ENCODE measurements at places on chromosomes 7 and 10.
A peak's percentile ranks its signal among the peaks of the same experiment; 100 is the strongest.

- DNase-seq, result peak; percentile 24
- H3K36me3 ChIP-seq, result no peaks in the 10 kb centered on the region
Observed at GRCh38 chr10:49539320-49539885, 482 bp upstream of the ERCC6 start.

GRCh38 chr7:45358287-45358686, 200.7 kb downstream of the RAMP3 start:
- no peaks in the 10 kb centered on the region for H3K36me3 ChIP-seq
- no peak for DNase-seq
- no peak overlapping the region for H3K4me3 ChIP-seq

GRCh38 chr10:110137142-110137545, 70.3 kb upstream of the MXI1 start:
- no peaks in the 10 kb centered on the region for H3K27me3 ChIP-seq
- H3K4me1 ChIP-seq, result peaks cover 44% of the 10 kb centered on the region
- H3K36me3 ChIP-seq, result peaks cover 34% of the 10 kb centered on the region
- peak; percentile 55 for DNase-seq
- no peak overlapping the region for H3K4me3 ChIP-seq

GRCh38 chr10:86752311-86752710, 4.1 kb upstream of the BMPR1A start:
- H3K4me1 ChIP-seq, result peaks cover 31% of the 10 kb centered on the region
- DNase-seq, result no peak
- no peak overlapping the region for H3K4me3 ChIP-seq
- no peaks in the 10 kb centered on the region for H3K27me3 ChIP-seq

- H3K36me3 ChIP-seq, result no peaks in the 10 kb centered on the region
- peak overlapping the region; percentile 50 for H3K4me3 ChIP-seq
- no peaks in the 10 kb centered on the region for H3K27me3 ChIP-seq
- DNase-seq, result no peak
- H3K4me1 ChIP-seq, result peaks cover 15% of the 10 kb centered on the region
- peak overlapping the region; percentile 73 for H3K27ac ChIP-seq
Observed at GRCh38 chr10:129958629-129959543, 5.2 kb downstream of the EBF3 start.

DNA sequence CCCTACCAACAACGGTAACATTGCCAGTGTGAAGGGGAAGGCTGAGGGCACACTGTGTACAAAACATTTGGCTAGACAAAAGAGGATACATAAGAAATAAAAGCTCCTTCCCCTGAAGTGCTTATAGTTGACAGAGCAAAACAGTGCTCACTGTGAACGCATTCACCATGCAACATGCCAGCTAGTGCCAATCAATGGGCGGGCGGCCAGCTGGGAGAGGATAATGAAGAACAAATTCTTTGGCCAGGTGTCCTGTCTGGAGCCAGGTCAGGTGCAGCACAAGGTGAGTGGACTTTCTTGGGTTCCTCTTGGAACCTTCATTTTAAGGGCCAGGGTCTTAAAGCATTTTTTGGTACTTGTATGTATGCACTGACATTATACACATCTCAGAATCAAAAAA, 106.1 kb downstream of the ICA1 start:
- H3K4me1 ChIP-seq, result no peaks in the 10 kb centered on the region
- H3K4me3 ChIP-seq, result no peak overlapping the region
- H3K36me3 ChIP-seq, result no peaks in the 10 kb centered on the region

DNA sequence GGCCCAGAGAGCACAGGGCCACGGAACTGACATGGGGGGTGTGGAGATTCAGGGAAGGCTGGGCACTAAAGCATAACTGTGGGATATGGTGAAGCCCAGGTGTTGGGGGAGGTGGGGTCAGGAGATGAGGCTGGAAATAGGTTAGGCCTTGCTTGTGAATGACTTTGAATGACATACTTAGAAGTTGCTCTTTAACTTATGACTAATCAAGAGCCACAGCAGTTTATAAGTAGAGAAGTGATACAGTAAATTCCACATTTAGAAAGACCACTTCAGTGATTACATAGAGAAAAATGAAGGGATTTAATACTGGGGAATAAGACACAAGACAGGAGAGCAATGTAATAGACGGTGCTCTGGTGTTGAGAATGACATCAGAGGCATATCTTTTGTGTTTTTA, 120.8 kb upstream of the SEC61G start:
- H3K4me1 ChIP-seq, result no peaks in the 10 kb centered on the region
- H3K27ac ChIP-seq, result no peak overlapping the region
- DNase-seq, result no peak
- no peaks in the 10 kb centered on the region for H3K36me3 ChIP-seq
- H3K27me3 ChIP-seq, result no peaks in the 10 kb centered on the region

GRCh38 chr7:106484562-106484961, 176.4 kb downstream of the CCDC71L start:
- H3K4me1 ChIP-seq, result peaks cover 3% of the 10 kb centered on the region
- no peaks in the 10 kb centered on the region for H3K27me3 ChIP-seq
- no peak overlapping the region for H3K27ac ChIP-seq
- DNase-seq, result no peak
- H3K4me3 ChIP-seq, result no peak overlapping the region

- H3K4me3 ChIP-seq, result no peak overlapping the region
- peaks cover 7% of the 10 kb centered on the region for H3K4me1 ChIP-seq
- no peak overlapping the region for H3K27ac ChIP-seq
- no peaks in the 10 kb centered on the region for H3K36me3 ChIP-seq
Observed at GRCh38 chr7:134513169-134513752, 14.1 kb upstream of the AKR1B10 start.

DNA sequence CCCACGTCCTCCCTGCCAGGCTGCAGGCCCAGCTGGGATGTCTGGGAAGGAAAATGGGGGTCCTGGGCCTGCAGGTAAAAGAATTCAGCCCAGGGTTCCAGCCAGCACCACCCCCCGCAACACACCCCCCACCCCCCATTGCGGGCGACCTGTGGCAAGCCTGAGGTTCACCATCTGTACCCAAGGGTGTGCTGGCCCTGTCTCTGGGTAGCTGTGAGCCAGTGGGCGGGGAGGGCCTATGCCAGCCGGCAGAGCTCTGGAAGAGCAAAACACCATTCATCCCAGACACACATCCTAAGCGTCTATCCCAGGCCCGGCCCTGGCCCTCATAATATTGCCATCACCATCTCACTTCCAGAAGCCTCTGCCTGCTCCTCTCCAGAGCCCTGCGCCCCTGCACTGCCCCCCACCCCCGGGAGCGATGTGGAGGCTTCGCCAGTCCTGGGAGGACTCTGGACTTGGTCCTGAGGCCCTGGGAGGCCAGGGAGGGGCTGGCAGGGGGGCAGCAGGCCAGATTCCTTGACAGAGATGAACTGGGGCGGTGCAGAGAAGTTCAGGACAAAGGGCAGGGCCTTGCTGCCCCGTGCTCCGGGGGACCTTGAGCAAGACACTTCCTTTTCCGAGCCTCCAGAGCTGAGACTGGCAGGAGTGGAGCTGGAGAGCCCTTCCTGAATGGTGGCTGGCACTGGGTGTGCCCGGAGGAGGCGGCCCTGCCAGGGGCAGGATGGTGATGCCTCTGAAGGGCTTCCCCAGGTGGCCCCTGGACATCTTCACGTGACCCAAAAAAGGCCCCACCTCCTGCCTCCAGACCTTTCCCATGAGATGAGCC, 8.7 kb upstream of the TTYH3 start:
- H3K36me3 ChIP-seq, result no peaks in the 10 kb centered on the region
- no peak for DNase-seq
- H3K4me1 ChIP-seq, result peaks cover 14% of the 10 kb centered on the region
- no peaks in the 10 kb centered on the region for H3K27me3 ChIP-seq

- peaks cover 28% of the 10 kb centered on the region for H3K4me1 ChIP-seq
- peak overlapping the region; percentile 86 for H3K27ac ChIP-seq
- no peaks in the 10 kb centered on the region for H3K36me3 ChIP-seq
- peak overlapping the region; percentile 88 for H3K4me3 ChIP-seq
Observed at GRCh38 chr10:112952282-112953173, 2.5 kb downstream of the TCF7L2 start.

DNA sequence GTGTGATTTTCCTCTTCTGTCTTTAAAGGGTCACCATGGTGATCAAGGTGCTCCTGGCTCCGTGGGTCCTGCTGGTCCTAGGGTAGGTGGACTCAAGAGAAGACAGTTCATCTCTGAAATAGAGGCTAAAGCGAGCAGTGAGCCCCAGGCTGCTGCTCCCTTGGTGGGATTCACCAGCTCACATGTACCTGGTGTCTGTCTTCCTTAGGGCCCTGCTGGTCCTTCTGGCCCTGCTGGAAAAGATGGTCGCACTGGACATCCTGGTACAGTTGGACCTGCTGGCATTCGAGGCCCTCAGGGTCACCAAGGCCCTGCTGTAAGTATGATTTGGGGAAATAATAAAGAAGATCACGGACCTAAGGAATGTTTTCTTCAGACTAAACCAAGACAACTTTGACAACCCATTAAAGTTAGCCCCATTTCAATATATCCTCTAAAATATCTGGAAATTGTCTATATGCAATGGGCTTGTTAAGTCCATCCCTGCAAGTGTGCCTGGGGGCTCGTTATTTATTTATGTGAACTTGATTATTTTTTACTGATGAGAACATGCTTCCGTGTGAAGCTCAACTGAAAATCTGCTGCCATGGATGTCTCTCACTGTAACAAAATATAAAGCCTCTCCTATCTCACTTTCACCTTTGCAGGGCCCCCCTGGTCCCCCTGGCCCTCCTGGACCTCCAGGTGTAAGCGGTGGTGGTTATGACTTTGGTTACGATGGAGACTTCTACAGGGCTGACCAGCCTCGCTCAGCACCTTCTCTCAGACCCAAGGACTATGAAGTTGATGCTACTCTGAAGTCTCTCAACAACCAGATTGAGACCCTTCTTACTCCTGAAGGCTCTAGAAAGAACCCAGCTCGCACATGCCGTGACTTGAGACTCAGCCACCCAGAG, 32.5 kb downstream of the COL1A2 start:
- no peaks in the 10 kb centered on the region for H3K4me1 ChIP-seq
- H3K36me3 ChIP-seq, result no peaks in the 10 kb centered on the region
- no peaks in the 10 kb centered on the region for H3K27me3 ChIP-seq

DNA sequence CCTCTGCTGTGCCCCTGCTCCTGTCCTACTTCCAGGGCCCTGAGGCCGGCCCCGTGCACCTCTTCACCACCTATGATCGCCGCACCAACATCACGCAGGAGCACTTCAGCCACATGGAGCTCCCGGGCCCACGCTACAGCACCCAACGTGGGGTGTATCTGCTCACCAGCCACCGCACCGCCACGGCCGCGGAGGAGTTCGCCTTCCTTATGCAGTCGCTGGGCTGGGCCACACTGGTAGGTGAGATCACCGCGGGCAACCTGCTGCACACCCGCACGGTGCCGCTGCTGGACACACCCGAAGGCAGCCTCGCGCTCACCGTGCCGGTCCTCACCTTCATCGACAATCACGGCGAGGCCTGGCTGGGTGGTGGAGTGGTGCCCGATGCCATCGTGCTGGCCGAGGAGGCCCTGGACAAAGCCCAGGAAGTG, 1.8 kb downstream of the RBP3 start:
- H3K4me1 ChIP-seq, result no peaks in the 10 kb centered on the region
- no peak overlapping the region for H3K27ac ChIP-seq
- no peaks in the 10 kb centered on the region for H3K27me3 ChIP-seq
- no peaks in the 10 kb centered on the region for H3K36me3 ChIP-seq
- no peak overlapping the region for H3K4me3 ChIP-seq
- DNase-seq, result no peak

GRCh38 chr10:46223064-46223480, 63.7 kb upstream of the ANTXRL start:
- H3K4me1 ChIP-seq, result no peaks in the 10 kb centered on the region
- no peak overlapping the region for H3K27ac ChIP-seq
- peak; percentile 2 for DNase-seq
- no peak overlapping the region for H3K4me3 ChIP-seq
- H3K27me3 ChIP-seq, result no peaks in the 10 kb centered on the region
- H3K36me3 ChIP-seq, result no peaks in the 10 kb centered on the region

- no peaks in the 10 kb centered on the region for H3K4me1 ChIP-seq
- no peak overlapping the region for H3K4me3 ChIP-seq
- no peak overlapping the region for H3K27ac ChIP-seq
- no peaks in the 10 kb centered on the region for H3K27me3 ChIP-seq
Observed at GRCh38 chr10:110980807-110981206, 61.4 kb downstream of the SHOC2 start.

DNA sequence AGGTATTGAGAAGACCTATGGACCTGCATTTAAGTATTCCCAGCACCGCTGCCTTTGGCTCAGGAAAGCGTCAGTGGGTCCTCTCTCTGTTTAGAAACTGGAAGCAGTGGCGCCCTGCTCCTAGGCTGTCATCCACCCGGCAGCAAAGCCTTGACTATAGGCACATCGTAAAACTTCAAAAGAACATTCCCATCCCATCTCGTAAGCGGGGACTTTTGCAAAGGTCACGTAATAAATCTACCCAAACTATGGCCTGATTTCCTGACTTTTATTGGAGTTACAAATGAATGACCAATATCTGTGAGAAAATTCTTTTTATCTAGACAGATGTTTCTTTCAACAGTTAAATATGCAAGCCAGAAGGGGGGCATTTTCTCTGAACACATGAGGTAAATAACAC, 115.8 kb upstream of the TCERG1L start:
- no peak for DNase-seq
- no peak overlapping the region for H3K4me3 ChIP-seq
- no peak overlapping the region for H3K27ac ChIP-seq
- no peaks in the 10 kb centered on the region for H3K27me3 ChIP-seq
- H3K36me3 ChIP-seq, result no peaks in the 10 kb centered on the region

DNA sequence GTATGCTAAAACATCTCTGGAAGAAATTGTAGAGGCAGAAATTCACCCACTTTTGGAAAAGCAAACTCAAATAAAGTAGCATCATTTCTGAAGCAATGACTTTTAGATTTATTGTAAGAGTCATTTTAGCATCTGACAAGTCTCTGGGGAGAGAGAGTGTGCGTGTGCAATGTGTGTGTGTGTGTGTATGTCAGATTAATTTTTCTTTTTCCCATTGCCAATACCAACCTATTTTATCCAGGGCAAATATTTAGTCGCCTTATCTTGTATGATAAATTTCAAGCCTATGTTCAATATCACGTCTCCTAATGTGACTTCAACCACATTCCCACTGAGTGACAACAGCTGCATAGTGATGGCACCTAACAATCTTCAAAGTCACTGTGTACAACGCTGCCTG, 101.7 kb downstream of the NEBL start:
- no peak overlapping the region for H3K4me3 ChIP-seq
- H3K36me3 ChIP-seq, result no peaks in the 10 kb centered on the region
- H3K27me3 ChIP-seq, result no peaks in the 10 kb centered on the region
- no peaks in the 10 kb centered on the region for H3K4me1 ChIP-seq
- DNase-seq, result no peak

DNA sequence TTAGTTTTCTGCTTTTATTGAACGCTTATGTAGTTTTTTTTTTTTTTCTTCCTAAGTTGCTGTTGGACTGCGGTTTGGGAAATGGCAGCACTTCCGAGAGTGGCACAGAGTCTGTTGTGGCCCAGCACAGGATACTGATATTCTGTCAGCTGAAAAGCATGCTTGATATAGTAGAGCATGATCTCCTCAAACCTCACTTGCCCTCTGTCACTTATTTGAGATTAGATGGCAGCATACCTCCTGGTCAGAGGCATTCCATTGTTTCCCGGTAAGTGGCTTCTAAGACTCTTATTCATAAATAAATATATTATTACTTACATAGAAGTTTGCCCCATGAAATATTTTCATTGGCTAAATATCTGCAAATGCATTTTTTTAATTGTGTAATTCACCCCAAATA, 101.1 kb downstream of the BTAF1 start:
- no peak for DNase-seq
- H3K4me3 ChIP-seq, result no peak overlapping the region
- no peaks in the 10 kb centered on the region for H3K27me3 ChIP-seq
- H3K4me1 ChIP-seq, result no peaks in the 10 kb centered on the region

Data from tibial nerve (tissue), 4 donors.